ENCODE measurements at places on chromosomes 5 and 9.

DNA sequence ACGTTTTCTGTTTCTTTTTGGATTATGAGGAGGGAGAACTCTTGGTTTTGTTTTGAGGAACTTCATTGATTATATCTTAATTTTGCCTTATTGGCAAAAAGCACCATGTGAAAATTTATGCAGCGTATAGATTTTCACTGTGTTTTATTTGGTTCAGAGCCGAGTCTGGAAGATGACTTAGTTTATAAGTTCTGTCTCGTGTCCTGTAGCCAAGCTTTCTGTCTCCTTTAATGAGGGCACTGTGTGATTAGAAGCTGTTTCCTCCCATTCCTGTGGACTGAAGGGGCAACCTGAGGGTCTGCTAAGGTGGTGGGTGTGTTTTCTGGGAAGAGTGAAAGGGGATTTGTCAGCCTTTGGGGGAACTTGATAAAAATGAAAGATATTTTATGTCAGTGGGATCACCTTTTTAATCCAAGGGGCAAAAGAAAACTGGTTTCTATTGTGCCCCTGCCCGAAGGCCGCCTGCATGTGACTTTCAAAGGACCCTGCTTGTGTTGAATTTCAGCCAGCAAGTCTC lies 262.1 kb downstream of the FANCC start:
- no peak for DNase-seq

- peak; percentile 22 for DNase-seq
Measured at GRCh38 chr5:83035373-83036100, 41.7 kb downstream of the TMEM167A start.

- DNase-seq = no peak
Measured at GRCh38 chr9:81789721-81790120, 100.4 kb upstream of the TLE1 start.

- no peak for DNase-seq
Measured at GRCh38 chr9:135267191-135267809, 179.8 kb downstream of the OLFM1 start.

GRCh38 chr5:14726066-14726838 lies 61.7 kb downstream of the OTULIN start:
- DNase-seq = no peak

GRCh38 chr9:72139226-72139625 lies 10.0 kb upstream of the GDA start:
- DNase-seq = no peak

GRCh38 chr5:156329171-156329611 lies 2.2 kb downstream of the SGCD start:
- no peak for DNase-seq

DNA sequence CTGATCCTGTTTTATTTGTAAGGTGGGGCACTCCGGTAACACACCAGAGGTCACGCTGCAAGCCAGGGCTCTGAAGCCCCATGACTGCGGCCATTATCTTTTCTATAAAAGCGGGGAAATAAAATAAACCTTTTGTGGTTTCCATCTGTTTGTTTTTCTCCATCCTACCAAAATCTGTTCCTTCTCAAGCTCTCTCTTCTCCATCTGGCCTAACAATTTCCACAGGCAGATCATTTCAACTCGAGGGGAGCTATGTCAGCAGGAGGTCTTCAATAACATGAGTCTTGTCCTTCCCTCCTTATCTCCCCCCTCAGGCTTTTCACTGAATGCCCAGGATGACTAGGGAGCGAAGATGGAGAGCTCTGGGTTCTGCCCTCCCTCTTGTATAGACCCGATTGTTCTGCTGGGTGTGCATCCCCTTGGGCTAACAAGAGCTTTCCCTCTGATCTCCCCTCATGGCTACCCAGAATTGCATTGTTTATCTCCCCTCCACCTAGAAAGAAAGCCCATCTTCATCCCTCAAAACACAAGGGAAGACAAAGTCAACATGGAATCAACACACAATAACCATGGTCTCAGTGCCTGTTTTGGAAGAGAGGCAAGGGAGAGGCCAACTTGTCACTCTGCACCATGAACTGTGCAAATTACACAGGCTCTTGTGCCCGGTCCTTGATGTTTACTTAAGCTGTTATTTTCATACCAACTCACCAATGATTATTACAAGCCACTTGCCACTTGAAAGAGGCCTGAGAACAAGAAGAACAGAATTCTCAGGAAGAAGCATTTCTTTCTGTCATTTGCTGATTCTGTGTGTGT lies 187.8 kb downstream of the FANCC start:
- DNase-seq = no peak

DNA sequence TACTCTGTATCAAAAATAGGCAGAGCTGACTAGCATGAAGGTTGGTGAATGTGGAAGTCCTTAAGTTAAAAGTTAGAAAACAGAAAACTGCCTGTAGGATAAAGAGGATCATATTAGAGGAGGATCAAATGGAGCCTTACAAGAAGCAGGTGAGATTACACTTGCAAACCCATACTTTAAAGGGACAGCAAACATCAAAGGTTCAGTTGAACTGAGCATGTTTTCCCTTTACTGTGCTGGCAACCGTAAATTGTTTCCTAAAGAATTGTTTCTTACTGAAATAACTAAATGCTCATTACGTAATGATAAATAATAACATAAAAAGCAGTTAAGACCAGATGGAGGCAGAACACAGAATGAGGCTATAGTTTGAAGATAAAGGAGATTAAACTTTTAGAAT lies 465.3 kb upstream of the FTMT start:
- no peak for DNase-seq

DNA sequence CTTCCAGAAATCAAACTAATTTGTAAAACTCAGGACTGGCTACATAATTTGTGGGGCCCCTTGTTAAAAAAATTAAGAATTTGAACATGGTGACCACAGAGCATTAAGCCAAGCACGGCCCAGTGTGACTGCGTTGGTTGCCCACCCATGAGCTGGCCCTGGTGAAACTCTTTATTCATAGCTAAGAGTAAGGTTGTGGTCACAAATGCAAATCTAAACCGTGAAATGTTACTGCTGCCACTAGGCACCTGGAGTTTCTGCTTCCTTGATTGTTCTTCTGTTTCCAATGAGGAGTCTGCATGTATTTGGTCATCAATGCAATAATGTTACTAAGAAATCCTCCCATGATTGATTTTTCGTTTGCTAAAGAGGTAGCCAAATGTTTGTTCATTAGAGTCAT lies 4.2 kb downstream of the GCNT1 start:
- DNase-seq = no peak

GRCh38 chr5:142692321-142692894 lies 6.5 kb upstream of the FGF1 start:
- no peak for DNase-seq

DNA sequence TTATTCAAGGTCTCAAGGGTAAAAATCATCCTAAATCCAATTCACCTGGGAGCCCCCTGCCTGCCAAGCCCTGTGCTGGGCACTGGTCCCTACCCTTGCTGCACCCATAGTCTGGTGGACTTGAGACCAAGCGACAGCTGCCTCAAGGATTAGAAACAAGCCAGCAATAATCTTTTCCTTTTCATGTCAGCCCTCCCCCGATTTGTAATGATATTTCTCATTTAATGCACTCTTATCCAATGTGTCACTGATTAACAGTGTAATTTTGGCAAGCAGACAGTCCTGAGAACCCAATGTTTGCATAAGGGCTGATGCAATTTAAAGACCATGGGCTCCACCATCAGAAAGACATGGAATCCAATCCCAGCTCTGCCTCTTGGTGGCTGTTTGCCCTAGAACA lies 108.9 kb downstream of the ACTL7B start:
- no peak for DNase-seq
